ENCODE measurements at places on chromosomes 7 and 10.

DNA sequence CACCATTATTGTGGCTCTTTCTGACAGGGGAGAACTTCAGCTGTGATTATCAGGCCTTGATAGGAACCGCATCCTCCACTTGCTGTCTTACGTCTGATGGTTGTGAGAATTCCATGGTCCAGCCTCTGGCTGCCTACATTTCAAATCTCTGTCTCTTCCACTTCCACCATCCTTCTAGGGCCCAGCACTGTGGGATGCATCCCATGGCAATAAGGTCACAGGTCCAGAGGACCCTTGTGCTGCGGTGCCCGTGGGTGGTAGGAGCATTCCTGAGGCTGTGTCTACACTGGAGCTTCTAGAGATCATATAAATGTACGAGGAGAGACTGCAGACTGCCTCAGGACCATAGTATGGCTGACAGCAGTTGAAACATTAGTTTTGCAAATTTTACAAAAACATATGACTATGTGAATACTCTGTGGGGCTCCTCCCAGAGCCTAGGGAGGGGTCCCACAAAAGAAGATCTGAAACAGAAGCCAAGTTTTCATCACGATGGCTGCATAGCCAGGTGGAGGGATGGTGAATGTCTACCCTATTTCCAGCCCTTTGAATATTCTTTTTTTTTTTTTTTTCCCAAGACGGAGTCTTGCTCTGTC lies 11.8 kb downstream of the CALML3 start:
- DNase-seq = no peak

DNA sequence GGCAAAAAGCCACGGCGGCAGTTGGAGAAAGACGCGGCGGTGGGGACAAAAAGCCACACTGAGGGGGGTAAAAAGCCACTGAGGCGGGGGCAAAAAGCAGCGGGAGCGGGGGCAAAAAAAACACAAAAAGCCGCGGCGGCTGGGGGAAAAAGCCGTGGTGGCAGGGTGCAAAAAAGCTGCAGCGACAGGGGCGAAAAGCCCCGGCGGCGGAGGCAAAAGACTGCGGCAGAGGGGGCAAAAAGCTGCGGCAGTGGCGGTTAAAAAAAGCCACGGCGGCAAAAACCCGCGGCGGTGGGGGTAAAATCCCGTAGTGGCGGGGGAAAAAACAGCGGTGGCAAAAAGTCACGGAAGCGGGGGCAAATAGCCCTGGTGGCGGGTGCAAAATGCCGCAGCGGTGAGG lies 527.3 kb downstream of the ZNF33B start:
- no peak for DNase-seq

DNA sequence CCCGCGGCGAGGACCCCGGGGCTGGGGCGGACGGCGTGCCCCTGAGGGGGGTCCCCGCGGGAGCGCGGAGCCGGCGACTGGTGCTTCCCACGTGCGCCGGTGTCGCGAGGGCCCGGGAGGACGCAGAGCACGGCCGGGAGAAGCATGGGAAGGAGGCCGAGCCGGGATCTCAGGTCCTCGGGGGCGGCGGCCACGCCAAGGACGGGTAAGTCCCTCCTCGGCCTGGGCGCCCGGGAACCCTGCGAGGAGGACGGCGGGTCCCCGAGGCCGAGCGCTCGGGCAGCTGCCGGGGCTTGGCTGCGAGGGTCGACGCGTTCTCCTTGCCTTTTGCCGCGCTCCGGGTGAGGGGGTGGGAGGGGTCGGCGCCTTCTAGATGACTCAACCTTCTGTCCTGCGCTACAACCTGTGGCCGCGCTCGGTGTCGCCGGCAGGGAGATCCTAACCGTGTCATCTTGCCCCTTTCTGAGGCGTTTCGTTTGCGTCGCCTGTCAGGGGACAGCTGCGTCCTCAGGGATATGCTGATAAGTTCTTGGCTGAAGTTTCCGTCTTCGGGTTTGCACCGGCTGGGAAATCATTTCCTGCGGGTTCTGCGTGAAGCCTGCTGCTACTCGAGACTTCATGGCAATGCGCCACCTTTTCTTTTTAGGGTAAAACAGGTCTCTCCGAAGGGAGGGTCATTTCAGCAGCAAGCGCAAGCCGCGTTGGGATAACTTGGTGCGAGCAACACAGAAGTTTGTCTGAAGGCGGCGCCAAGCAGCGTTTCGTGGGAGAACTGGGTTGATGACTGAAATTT lies 529 bp downstream of the TASOR2 start:
- peak; percentile 37 for DNase-seq

- no peak for DNase-seq
Observed at GRCh38 chr7:105734233-105734632, 142.2 kb downstream of the ATXN7L1 start.

DNA sequence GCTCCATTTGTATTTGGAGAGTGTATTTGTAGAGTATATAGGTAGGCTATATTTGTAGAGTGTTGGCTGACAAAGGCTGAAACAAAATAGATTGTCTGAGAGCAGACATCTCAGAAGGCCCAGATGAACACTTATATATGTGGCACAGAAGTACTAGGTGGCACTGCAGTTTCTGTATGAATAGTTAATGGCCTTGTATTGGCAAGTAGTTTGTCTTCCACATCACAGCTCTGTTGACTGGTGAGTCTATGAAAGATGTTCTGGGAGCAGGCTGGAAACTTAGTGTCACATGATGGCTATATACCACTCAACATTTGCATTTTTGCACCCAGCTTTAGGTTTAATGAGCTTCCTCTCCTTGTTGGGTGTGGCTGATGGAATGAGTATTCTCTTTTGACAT lies 51.9 kb downstream of the CCNY start:
- no peak for DNase-seq

DNA sequence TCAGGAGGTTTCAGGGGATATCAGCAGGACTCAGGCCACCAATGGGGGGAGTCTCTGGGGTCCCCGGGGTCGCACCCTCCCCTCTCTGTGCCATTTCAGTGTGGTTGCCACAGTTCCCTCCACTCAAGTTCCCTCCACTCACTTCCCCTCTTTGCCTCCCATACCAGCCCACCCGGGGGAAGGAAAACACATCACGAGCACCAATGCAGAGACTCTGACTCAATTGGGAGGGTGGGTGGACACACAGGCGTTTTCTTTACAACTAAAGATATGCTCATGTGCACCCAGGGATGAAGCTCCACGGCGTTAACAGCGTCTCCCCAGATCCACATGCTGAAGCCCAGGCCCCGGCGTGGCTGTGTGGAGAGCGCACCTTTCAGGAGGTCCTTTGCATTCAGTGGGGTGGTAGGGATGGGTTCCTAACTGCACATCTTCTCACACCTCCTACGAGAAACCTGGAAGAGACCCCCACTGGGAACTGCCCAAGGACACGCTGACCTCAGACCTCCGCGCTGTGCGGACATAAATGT lies 254.1 kb downstream of the ZMYND11 start:
- DNase-seq = no peak

- no peak for DNase-seq
Observed at GRCh38 chr10:84497978-84498377, 169.6 kb downstream of the CCSER2 start.

DNA sequence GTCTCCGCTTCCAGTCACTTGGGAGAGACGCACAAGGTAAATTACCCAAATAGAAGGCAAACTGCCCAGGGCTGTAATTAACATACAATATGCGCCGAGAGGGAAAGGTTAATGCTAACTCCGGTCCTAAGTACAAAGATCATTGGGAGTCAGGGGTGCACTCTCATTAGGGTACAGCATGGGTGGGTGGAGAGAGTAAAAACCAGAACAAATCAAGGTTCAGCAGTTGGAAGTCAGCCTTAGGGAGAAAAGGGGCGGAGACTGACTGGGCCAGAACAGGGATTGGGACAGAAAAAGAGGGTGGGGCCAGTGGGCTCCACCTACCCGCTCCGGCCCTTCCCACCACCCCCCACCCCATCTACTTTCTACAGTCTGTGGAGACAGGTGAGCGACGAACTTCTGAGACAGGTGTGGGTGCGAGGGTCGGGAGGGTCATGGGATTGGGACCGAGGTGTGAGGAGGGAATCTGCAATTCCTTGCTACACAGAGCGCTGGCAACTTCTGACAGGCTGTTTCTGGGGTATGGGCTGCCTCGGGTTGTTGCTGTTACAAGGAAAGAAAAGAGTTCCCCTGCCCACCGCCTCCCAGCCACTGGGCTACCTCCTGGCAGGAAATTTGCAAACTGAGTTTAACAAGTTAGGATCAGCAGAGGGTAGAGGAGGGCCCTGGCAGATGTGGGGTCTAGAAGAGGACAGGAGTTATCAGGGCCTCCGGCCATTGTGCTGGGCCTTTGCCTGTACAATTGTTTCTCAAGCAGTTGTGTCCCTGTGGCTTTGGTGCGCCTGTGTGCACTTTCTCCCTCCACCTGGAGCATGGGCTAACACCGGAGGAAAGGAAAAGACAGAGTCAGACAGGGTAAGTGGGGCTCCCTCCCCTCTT lies at the start of gene TMEM139:
TMEM139 (plus strand) TSS at position 368 of the 879 bp plus-strand sequence. CDS start 1,000 bp downstream, outside the sequence.
- DNase-seq = no peak

DNA sequence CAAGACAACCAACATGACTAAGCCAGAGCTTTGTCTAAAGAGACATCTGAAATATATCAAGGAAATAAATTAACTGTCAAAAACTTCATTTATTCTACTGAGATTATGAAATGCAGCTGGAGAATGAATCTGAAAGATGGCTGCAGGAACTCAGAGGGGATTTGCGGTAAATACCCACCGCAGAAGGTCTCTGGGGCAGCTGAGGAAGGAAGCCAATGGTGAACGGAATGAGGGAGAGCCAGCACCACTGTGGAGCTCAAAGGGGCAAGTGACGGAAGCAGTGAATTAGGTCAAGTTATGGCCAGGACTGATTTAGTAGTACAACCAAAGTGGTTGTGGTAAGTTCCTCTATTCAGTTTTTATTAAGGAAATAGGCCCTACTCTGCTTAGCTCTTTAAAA lies 215.3 kb upstream of the GLI3 start:
- peak; percentile 56 for DNase-seq

- DNase-seq = peak; percentile 81
Observed at GRCh38 chr7:3300651-3301448, at the start of gene SDK1. SDK1 (plus strand) TSS chr7:3301252; CDS start chr7:3301587, 335 bp downstream.

DNA sequence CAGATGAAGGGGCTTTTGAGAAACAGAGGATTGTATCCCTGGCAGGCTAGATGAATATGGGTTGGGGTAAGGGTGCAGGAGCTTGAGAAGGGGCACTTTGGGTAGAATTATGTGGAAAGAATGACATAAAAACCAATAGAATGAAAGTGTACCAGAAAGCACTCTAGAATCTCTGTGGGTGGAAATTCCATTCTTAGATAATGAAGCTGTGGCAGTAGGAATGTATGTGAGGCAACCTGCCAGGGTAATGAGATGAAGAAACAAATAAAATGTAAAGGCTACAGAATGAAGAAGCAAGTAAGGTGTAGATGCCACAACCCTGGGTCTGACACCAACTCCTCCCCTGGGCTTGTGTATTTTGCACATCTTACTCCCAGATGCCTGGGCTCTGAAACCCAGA lies 16.8 kb downstream of the NOBOX start:
- peak; percentile 62 for DNase-seq

DNA sequence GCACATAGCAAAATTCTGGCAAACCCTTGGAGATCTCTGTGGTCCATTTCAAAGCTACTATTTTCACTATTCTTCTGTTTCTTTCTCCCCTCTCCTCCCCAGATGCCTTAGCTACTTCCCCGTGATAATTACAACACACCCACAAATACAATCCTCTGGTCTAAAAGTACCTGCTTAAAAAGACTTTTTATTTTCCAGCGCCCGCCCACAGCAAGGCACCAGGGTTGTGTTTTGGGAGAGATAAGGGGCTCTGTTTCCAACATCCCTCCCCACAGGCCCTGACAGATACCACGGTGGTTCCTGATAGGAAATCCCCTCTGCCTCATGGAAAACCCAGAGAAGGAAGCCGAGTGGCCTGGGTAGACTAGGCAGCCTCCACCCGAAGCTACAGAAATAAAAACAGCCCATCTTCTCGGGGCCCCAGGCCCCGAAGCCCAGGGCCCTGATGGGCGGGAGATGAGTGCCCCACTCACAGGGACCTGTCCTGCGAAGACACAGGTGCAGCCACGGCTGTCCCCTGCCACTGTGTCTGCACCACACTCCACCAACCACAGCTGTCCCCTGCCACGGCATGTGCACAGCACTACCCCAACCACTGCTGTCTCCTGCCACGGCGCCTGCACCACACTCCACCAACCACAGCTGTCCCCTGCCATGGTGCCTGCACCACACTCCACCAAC lies 19.7 kb downstream of the CALML5 start:
- DNase-seq = no peak

GRCh38 chr10:125113691-125114371 lies 46.5 kb downstream of the CTBP2 start:
- no peak for DNase-seq

GRCh38 chr7:116290740-116291139 lies 80.4 kb downstream of the TES start:
- no peak for DNase-seq

DNA sequence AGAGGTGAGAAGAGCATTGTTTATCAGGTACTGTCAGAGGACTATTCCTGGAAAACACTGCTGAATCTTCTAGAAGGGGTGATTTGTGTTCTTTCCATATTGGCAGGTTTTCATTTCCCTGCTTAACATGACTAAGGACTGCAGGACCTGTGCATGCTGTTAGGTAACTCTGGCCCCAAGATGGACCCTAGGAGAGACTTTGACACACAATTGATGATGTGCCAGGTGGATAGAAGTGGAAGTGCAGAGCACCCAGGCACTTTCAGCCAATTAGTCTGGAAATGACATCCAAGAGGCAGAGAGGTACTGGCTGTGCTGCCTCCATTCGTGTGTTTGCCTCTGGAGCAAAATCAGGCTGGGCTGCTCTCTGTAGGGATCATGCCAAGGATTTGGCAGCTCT lies 496.3 kb upstream of the GALNT17 start:
- DNase-seq = no peak

- no peak for DNase-seq
Observed at GRCh38 chr7:12643644-12644043, 43.8 kb upstream of the ARL4A start.

GRCh38 chr7:3518546-3518945 lies 217.5 kb downstream of the SDK1 start:
- no peak for DNase-seq

DNA sequence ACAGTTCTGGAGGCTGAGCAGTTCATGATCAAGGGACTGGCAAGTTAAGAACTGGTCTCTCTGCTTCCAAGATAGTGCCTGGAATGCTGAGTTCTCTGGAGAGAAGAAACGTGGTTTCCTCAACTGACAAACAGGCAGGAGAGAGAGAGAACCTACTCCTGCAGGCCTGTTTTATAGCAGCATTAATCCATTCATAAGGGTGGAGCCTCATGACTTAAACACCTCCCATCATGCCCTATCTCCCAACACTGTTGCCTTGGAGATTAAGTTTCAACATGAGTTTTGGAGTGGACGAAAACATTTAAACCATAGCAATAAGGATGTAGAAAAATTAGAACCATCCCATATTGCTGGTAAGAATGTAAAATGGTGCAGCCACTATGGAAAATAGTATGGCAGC lies 32.3 kb upstream of the IMMP2L start:
- DNase-seq = no peak

GRCh38 chr10:60521974-60522405 lies 132.3 kb upstream of the ANK3 start:
- DNase-seq = peak; percentile 79

DNA sequence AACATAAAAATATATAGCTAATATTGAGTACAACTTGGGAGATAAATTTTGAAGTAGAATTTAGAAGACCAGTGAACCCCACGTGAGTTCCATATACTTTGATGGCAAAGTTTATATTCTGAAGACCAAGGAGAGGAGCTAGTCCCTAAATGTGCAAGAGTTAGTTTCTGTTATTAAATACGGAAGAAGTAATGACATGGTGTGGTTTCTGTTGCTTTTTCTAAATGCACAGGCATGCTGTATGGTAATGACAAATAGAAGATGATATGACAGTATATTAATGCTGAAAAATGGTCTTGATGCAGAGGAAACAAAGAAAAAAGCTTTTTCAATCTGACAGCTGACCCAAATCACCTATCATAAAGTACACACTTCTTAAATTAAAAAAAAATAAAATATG lies 101.8 kb downstream of the ST8SIA6 start:
- DNase-seq = no peak

Data from fibroblast of skin of left biceps (primary cell).